CD8-positive, alpha-beta memory T cell (primary cell): ENCODE measurements at places on chromosomes 3 and 15.

GRCh38 chr15:76339305-76340197 lies 3.0 kb downstream of the ISL2 start:
- no peak for DNase-seq

GRCh38 chr15:97961067-97961954 lies 808 bp downstream of the ARRDC4 start:
- DNase-seq = no peak

DNA sequence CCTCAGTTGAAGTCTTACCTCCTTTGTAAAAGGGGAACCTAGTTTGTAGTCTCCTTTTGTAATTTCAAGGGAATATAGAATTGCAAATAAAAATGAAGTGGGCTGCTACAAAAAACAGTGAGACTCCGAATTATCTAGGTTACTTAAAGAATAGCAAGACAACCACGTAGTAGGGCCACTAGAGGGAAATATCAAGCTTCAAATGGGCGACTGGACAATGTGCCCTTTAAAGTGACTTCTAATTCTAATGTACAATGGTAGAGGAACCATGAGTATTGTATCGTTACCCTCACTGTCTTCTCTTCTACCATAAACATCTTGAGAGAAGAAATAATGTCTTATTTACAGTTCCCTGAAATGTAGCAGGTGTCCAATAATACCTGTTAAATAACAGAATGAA lies 56.3 kb downstream of the TP63 start:
- DNase-seq = no peak

- no peak for DNase-seq
Measured at GRCh38 chr15:47362118-47362905, 355.0 kb upstream of the SEMA6D start.

- DNase-seq = no peak
Measured at GRCh38 chr3:38139652-38140051, 1.2 kb downstream of the MYD88 start.

DNA sequence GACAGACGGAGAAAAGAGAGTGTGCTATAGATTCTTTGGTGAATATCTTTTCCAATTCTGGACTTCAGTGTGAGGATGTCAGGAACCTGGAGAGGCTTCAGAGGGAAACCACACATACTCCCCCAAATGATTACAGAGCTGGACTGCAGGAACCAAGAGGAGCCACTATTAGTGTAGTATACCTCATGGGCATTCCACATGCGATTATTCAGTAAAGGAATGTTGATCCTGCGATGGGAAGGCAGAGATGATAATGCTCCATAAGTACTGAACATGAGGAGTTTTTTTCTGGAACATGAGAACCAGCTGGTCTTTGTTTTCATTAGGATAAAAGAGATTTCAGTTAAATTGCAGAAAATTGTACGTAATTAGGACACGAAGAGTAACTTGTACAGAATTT lies 18.7 kb downstream of the STARD9 start:
- DNase-seq = no peak

DNA sequence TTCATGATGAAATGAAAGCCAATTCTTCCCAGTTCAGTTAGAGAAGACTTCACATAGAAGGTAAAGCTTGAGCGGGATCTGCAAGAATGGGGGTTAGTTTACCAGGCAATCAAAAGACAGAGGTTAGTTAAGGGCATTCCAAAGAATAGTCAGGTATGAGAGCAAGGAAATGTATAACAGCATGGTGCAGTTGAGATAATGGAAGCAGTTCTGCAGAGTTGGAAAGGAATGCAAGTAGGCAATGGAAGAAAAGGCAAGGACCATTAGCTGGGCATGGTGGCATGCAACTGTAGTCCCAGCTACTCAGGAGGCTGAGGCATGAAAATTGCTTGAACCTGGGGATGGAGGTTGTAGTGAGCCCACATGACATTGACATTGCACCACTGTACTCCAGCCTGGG lies 55.0 kb downstream of the LSAMP start:
- no peak for DNase-seq

DNA sequence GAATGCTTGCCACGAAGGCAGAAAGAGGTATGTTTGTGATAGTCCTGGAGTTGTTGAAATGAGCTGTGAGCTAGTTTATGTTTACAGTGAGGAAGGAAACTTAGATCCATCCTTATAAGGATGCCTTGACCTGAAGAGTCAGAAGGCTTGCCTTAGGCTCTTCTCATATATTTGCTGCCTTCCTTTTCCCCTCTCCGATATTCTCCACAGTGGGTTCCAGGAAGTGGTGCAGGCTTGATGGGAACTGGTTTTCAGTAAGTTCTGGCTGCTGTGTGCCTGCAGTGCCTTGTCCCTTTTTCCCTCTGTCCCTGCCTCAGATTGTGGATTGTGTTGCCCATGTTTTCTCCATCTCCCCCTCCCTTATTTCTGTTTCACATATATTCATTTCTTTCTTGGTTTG lies 287.3 kb upstream of the UBE2E1 start:
- no peak for DNase-seq

DNA sequence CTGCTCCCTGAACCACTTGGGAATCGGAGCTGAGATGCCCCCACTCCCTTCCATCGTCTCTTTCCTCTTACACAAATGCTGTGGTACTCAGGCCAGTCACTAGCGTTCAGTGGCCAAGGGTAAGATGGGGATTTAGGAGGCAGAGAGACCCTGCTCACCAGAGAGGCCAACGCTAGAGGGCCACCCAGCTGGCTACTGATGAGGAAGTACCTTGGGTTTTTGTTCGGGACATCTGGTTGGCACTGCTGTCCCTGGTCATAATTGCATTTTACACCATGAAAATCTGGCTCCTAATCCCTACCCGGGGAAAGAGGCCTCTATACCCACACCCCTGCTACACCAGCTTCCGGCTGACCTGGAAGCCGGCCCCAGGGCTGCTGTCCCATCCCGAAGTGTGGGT lies 7.7 kb downstream of the MAP6D1 start:
- no peak for DNase-seq

DNA sequence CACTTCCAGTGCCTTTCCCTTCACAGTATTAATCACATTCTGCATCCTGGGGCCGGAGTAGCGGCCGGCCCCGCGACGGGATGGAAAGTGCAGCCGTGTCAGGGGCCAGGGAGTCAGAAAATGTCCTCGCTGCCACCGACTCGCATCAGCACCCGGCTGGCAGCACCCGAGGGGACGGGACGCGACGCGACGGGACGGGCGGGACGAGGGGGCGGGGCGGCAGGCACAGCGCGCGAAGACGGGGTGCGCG lies 353 bp downstream of the ATG3 start:
- DNase-seq = no peak

GRCh38 chr15:77525400-77525811 lies 104.7 kb downstream of the HMG20A start:
- DNase-seq = no peak

- no peak for DNase-seq
Measured at GRCh38 chr15:78708713-78709260, 67.8 kb upstream of the CHRNB4 start.

DNA sequence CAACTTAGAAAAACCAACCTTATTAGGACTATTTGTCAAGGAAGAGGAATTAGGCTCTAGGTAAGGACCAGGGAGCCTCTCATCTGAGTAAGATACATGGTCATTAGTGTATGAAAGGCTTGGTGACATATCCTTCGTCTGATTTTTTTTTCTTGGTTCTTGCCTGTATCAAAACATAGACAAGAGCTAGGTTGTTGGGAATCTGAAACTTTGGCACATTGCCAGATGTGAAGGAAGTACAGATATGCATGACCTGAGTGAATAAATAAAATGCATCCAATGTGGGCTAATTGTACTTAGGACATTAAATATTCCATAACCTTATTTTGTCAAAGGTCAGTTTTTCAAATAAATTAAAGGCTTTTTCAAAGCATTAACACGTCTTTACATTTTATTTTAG lies 151.8 kb downstream of the SYNPR start:
- no peak for DNase-seq

- no peak for DNase-seq
Measured at GRCh38 chr3:62036726-62037125, 336.6 kb downstream of the FEZF2 start.

DNA sequence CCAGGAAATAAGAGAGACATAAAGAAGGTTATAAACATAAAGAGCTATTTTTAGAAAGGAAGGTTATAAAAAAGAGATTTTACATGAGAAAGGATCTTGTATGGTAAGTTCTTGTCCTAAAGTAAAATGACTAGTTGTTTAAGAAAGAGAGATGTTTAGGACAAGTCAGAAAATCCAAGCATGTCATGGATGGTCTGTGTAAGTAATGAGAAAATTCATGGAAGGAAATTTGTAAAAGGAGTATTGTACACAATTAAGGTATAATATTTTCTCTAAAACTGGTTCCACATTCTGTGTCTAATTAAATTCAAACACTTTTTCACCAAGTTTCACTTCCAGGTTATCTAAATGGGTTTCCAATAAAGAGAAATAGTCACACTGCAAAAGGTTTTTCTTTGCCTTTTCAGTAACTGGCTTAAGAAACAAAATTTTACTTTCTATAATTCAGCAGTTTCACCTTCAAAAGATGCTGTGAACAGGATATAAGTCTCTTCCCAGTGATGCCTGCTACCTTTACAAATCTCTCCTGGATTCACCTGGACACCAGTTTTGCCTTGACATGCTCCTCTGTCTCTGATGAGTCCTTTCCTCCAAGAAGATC lies 455.7 kb downstream of the ZIC1 start:
- DNase-seq = no peak

GRCh38 chr3:31768479-31769125 lies 212.5 kb downstream of the OSBPL10 start:
- DNase-seq = peak; percentile 8

GRCh38 chr3:190968616-190969015 lies 106.1 kb upstream of the GMNC start:
- no peak for DNase-seq

DNA sequence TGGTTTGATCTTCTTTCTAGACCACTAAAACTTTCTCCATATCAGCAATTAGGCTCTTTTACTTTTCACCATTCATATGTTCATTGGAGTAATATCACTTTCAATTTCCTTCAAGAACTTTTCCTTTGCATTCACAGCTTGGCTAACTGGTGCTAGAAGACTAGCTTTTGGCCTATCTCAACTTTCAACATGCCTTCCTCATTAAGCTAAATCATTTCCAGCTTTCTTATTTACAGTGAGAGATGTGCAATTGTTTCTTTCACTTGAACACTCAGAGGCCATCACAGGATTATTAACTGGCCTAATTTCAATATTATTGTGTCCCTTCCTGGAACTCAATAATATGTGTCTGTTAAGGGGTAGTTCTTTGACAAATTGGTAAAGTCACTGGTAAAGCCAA lies 42.8 kb upstream of the PLOD2 start:
- DNase-seq = no peak

DNA sequence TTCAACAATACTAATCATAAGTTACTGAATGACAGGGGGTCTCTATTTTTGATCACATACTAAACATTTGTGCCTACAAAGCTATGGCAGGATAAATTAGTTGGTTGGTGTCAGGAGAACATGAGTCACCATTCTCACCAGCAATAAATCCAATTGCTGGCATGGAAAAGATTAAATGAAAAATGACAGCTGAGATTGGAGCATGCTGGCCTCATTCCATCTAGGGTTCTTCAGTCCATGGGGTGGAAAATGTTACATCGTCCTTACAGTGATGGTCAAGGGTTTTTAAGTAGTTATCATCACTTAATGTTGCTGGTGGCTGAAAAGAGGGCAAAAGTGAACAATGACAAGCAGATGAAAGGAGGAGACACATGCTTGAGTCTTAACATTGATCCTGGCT lies 180.1 kb upstream of the BCL6 start:
- no peak for DNase-seq

- DNase-seq = peak; percentile 13
Measured at GRCh38 chr3:197791892-197792647, 1.0 kb downstream of the LRCH3 start.

DNA sequence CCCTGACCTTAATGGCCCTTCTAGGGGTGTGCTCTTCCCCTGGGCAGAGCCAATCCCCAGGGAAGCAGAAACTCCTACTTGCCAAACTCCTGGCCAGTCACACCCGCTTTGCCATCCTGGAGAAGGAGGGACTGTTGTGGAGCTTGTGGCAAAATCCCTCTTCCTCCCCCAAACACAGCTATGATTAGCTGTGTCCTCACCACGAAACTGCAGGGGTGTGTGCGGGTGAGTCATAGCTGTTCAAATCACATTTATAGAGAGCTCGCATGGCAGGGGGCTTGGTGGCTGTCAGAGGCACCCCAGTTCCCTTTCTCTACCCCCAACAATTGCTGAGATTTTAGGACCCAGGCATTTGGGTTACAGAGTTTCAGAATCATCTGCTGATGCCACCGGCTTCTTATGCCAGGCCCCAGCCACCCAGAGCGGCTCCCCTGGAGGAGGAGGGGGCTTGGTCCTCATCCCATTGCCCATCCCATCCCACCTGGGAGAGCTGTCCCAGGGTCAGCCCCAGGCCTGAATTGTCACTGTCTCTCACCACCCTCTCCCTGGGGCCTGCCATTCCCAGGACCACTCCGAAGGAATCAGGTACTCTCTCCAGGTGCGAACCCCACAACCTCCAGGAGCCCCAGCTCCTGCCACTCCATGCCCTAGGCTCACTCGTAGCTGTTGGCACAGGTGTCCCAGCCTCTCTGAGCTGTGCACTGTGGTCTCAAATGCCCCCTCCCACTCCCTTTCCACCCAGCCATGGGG lies 28.8 kb upstream of the MAGEF1 start:
- DNase-seq = no peak

- DNase-seq = no peak
Measured at GRCh38 chr15:58520464-58520863, 88.7 kb downstream of the LIPC start.

DNA sequence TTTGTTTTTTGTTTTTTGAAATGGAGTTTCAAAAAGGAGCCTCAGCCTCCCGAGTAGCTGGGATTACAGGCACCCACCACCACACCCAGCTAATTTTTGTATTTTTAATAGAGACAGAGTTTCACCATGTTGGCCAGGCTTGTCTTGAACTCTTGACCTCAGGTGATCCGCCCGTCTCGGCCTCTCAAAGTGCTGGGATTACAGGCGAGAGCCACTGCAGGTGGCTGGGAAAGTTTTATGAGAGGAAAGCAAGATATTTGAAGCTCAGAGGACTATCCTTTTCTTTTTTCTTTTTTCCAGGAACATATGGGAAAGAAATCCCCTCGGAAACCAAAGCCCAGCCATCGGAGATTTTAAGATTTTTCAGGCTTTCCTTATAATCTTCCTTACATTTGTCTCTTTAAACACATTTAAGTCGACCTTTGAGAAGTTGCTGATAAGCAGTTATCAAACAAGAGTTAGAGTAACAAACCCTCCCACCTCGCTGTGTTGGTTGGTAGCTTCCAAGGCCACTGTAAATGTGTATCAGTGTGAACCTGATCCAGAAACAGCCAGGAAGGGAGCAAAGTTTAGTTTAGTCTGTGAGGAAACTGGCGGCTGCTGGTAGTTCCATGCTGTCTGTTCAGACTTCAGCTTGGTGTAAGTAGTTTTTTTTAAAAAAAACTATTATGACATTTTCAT lies 34.5 kb upstream of the MAP3K13 start:
- DNase-seq = no peak

- no peak for DNase-seq
Measured at GRCh38 chr15:25392806-25393205, 46.0 kb downstream of the UBE3A start.

DNA sequence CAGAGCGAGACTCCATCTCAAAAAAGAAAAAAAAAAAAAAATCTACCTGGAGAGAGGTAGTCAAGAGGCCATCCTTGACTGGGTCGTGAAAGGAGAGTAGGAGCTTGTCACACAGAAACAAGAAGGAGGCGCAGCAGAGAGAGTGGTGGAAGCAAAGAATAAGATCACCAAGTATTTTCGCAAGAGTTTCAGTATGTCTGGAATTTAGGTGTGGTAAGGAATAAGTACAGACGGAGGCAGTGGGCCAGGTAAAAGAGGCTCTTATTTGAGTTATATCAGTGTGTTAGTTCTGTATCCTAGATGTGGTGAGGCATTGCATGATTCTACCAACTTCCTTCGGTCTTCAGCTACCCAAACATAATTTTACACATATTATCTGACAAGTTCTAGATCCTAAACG lies 14.6 kb upstream of the ATP10A start:
- DNase-seq = no peak
